Coronary artery (tissue), 2 donors: ENCODE measurements at places on chromosomes 2 and 18.
A peak's percentile ranks its signal among the peaks of the same experiment; 100 is the strongest.

- no peak for DNase-seq
Measured at GRCh38 chr18:23547846-23548245, 38.5 kb downstream of the NPC1 start.

- no peak for DNase-seq
Measured at GRCh38 chr18:37779220-37779619, 213.6 kb upstream of the CELF4 start.

GRCh38 chr2:13779996-13780395 is 852.5 kb upstream of the LRATD1 start:
- no peak for DNase-seq

GRCh38 chr18:25457601-25458000 is 105.6 kb upstream of the ZNF521 start:
- DNase-seq, result no peak

DNA sequence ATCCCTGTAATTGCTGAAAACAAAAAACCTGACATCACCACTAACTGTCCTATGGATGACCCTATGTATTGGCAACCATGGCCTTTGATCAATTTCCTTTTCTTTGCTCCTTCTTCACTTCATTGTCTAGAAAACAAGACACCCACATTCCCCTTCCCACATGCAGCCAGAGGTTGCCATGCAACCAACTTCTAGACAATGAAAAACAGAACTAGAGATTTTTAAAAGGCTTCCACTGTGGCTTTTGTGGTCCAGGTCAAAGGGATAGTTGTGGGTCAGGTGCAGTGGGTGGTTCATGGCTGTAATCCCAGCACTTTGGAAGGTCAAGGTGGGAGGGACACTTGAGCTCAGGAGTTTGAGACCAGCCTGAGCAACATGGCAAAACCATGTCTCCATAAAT is 139.3 kb upstream of the DOK6 start:
- no peak for DNase-seq

DNA sequence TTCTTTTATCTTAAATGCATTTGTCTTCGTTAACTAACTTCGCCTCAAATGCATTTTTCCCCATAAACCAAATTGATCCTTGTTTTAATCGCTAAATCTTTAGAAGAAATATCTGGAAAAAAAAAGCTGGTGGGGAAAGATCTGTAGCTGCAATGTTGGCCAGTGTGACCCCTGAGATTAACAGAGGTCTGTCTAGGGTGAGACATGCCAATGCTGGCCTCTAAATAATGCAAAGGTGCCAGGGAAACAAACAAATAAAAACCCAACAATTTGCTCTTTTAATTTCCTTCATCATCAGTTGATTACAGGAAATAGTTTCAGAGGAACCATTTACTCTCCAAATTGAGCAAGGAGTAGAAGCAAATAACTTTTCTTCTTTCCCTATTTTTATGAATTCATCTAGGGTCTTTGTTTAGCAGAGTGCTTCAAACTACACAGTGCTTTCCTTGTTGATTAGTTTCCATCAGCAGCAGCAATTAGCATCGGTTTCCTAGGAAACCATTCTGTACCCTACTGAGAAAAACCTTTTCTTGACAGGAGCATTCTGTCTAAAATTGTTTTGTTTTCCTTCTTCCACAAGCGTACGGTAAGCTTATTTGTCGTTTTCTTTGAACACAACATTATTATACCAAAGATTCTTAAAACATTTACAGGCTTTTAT is 100.5 kb upstream of the UNC80 start:
- DNase-seq, result no peak

- DNase-seq, result no peak
Measured at GRCh38 chr2:217996361-217996760, 6.4 kb downstream of the TNS1 start.

DNA sequence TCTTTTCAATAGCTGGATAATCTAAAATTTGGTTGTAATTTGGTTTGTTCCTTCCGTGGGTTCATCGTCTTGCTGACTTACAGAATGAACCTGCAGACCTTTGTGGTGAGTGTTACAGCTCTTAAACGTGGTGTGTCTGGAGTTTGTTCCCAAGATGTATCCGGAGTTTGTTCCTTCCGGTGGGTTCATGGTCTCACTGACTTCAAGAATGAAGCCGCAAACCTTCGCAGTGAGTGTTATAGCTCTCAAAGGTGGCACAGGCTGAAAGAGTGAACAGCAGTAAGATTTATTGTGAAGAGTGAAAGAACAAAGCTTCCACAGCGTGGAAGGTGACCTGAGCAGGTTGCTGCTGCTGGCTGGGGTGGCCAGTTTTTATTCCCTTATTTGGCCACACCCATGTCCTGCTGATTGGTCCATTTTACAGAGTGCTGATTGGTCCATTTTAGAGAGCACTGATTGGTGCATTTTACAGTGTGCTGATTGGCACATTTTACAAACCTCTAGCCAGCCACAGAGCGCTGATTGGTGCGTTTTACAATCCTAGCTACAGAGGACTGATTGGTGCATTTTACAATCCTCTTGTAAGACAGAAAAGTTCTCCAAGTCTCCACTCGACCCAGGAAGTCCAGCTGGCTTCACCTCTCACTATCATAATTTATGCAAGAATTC is 16.6 kb downstream of the RALB start:
- DNase-seq, result no peak

- no peak for DNase-seq
Measured at GRCh38 chr2:15561574-15562344, 625 bp upstream of the NBAS start.

GRCh38 chr2:239327536-239328350 is 73.1 kb downstream of the HDAC4 start:
- peak; percentile 71 for DNase-seq

DNA sequence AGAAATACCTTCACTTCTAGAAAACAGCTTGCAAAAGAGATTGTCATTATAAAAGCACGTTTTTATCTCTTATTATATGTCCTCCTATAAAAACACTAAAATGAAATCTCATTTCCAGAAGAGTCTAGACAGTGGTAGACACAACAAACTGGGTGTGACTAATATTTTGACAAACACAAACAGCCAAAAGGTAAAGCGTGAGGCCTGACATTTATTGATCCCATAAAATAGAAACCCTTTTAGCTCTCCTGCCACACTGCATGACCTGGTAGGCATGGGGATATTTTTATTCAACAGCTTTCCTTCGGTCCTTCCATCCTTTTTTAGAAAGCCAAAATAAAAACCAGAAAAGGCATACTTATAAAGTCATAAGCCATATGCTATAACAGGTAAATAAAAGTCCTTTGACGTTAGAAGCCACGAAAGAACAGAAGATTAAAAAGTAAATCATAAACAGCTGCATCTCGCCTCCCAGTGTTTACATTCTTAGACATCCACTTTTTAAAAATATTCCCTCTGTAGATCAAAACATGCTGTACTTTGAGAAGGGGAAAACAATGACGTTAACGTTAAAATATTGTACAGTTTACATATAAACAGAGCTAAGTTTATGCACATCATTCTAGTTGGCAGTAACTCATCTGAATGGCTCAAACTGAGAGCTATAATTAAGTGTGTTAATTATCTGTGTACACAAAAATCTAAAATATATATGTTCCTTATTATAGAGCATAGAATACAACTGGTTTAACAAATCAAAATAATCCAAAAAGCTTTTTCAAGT is 44.6 kb downstream of the IRS1 start:
- no peak for DNase-seq

DNA sequence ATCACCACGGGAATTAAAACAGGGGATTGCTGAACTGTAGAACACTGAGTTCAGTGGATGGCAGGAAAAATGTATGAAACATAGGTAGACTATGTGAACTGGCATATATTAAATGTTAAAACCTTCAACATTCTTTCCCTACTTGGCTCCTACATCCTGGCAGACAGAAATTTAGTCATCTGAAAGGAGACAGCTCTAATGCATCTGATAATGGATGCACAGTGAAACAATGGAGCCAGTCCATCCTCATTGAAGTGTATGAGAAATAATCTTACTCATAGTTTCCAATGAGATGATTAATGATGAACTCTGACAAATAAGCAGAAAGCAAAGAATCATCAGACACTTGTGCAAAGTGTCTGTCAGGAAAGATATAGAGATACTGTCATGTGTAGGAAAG is 1629.7 kb upstream of the TMEFF2 start:
- no peak for DNase-seq

DNA sequence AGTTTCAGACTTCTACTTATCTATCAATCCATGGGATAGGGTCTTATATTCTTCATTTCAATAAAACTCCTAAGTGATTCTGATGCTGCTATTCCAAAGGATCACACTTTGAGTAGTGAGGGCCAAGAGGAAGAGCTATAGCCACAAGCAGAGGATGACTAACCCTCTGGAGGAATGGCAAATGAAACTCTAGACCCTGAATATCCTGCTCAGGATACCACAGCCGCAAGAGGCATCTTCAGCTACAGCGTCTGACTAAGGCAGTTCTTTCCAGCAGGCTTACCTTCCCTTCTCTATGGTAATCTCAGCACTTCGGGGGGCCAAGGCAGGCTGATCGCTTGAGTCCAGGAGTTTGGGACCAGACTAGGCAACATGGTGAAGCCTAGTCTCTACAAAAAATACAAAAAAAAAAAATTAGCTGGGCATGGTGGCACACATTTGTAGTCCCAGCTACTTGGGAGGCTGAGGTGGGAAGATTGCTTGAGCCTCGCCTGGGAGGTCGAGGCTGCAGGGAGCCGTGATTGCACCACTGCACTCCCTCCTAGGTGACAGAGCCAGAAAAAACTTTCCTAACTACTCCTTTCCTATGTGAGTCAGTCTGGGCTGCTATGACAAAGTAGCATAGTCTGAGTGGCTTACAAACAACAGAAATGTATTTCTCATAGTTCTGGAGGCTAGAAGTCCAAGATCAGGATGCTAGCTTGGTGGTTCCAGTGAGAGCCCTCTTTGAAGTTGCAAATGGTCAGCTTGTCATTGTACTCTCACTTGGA is 371.9 kb downstream of the IRS1 start:
- DNase-seq, result no peak

DNA sequence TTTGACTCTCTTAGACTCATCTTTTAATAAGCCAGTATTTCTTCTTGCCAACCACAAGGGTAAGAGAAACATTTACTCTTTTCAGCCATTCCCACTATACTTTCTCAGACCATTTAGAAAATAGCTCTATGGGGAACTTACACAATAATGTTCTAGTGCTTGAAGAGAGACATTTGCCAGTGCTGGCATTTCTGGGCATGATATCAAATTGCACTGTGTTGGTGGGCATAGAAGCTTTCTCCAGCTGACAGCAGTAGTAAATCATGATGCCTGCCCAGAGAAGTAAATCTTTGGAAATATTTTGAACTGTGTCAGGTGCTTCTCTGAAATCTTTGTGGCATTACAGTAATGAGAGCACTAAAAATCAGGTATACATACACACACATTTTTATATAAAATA is 346.6 kb downstream of the CBLN2 start:
- DNase-seq, result no peak

- DNase-seq, result no peak
Measured at GRCh38 chr2:1010415-1010930, 59.8 kb downstream of the SNTG2 start.

DNA sequence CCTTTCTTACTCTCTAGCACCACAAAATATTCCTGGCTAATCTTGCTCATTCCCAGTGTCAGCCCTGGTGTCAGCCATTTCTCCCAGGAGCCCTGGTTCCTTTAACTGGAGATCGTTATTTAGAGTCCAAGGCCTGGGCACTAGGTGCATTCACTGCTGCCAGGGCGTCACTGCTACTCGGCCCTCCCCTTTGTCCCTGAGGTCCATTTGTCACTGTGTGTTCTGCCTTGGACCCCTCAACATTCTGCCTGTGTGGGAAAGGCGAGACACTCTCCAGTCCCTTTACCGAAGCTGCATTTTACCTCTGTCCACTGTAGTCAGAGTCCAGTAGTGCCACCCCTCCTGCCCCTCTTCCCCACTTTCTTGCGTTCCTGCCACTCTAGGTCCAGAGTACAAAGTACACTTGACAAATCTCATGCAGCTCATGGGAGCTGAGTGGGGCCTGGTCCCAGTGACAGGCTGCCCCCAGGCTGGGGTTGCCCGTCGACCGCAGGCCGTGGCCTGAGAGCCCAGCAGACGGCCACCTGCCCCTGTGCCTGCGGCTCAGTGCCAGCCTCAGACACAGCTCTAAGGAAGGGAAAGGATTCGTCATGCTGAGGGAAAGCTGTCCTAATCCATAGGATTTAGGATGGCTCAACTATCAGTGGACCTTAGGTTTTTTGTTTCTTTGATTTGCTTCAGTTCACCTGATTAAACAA is 52.1 kb downstream of the COPS8 start:
- DNase-seq, result peak; percentile 43

GRCh38 chr2:177923323-177923722 is 149.3 kb downstream of the PDE11A start:
- no peak for DNase-seq

GRCh38 chr2:152716805-152717227 is 445 bp downstream of the PRPF40A start:
- no peak for DNase-seq

GRCh38 chr2:77201755-77202154 is 320.4 kb downstream of the LRRTM4 start:
- no peak for DNase-seq

- no peak for DNase-seq
Measured at GRCh38 chr2:38835990-38836389, 39.7 kb downstream of the DHX57 start.

DNA sequence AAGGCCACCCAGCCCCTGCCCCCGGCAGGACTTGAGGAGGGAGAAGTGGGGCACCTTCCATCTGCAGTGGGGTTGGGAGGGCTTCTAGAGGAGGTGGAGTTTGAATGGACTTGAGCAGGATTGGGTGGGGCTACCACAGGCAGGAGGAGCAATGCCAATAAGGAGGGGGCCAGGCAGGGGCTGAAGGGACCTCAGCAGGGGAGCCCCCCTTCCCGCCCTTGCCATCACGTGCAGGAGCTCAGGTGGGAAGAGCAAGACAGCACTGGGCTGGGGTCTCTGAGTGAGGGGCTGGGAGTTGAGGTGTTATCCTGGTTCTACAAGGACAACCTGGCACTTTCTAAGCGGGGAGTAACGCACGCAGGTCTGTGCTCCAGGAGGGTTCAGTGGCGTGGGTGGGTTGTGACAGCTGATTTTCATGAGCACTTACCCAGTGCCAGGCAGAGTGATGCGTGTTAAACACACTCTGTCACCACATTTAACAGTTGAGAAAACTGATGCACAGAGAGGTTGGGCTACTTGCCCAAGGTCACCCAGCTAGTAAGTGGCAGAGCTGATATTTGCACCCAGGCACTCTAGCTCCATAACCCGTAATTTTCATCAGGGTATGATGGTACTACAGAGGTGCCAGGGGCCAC is 4.8 kb downstream of the CHRND start:
- DNase-seq, result no peak

GRCh38 chr18:35991696-35992095 is 19.2 kb downstream of the RMP24 start:
- no peak for DNase-seq
